ENCODE measurements at places on chromosomes 2 and 18. TPM values are rescaled to one million over a fixed set of nuclear protein-coding genes. Genes with fewer than 3 reads are reported as not detected.

DNAH7 gene
- total RNA-seq = not detected

GRCh38 chr2:62643100-62643471 lies 62.4 kb upstream of the EHBP1 start:
- DNase-seq = no peak

DNA sequence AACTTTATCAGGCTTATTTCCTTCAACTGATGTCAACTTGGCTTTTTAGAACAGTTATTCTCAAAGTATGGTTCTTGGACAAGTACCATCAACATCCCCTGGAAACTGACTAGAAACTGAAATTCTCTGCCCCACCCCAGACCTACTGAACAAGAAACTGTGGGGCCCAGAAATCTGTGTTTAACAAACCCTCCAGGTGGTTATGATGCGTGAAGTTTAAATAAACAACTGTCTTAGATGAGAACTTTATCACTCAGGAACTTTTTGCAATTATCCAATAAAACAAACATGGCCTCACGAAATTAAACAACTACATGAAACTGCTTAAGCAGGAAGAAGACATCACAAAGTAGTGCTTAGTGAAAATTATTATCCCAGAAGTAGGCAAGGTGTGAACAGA lies 4.4 kb downstream of the HIBCH start:
- DNase-seq = no peak

IL1R2 gene
- total RNA-seq = not detected

DNA sequence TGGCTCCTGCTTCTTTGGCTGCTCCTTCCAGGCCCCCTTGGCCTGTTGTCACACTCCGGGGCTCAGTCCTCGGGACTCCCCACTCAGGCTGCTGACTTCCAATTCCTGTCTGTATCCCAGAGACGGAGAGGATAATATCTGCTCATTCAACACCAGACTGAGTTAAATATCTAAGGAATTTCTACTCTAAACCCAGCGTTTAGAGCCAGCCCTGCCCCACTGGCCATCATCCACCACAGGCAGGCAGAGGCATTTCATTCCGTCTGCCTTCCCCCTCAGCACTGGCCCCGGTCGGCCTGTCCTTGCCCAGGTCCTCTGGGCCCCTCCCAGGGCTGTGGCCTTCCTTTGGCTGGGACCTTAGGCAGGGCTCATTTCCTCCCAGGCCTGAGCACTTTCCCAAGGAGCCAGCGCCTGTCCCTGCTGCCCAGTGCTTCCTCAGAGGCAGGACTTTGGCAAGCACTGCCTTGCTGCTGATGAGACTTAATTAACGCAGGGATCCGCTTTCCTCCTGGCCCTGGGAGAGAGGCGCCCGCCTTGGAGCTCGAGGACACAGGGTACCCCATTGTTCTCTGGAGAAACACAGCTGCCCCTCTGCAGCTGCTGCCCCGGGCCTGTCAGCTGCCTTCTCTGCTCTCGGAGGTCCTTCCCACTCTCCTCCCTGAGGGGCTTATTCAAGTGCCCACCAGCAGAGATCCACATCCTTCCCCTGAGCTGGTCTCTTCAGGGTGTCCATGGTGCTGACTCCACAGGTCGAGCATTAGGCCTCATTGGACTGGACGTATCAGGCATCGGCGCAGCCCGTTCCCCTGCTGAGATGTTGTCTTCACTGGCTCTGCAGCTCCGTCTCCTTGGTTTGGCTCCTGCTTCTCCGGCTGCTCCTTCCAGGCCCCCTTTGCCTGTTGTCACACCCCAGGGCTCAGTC lies 42.8 kb downstream of the ATOH8 start:
- no peak for DNase-seq

- no peak for DNase-seq
These were observed 96.7 kb downstream of the PMAIP1 start for GRCh38 chr18:59996370-59996966.

GRCh38 chr2:658426-658825 lies 18.8 kb downstream of the TMEM18 start:
- DNase-seq = no peak

DNA sequence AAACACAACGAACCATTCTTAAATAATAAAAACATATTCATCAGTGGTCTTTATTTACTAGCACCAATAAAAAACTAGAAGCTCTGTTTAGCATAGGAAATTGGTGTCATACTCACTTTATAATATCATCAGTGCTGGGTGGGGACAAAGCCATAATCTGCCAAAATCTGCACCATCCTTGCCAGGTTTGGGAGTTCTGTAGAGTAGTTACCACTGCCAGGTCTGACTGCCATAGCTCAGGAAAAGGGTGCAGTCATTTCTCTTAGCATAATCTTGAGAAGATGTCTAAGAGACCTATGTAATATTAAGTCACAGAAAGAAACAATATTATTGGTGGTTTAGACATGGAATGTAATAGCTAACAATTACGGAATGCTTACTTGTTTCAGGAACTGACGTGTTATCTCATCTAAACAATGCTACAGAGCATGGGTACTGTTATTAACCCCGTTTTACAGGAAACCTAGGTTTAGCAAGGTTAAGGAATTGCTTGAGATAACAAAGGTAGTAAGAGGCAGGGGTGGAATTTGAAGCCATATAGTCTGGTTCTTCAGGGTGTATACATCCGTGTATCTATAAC lies 1.6 kb upstream of the MARCHF7 start:
- no peak for DNase-seq

GRCh38 chr2:54465143-54465542 lies 9.0 kb downstream of the SPTBN1 start:
- no peak for DNase-seq

DNA sequence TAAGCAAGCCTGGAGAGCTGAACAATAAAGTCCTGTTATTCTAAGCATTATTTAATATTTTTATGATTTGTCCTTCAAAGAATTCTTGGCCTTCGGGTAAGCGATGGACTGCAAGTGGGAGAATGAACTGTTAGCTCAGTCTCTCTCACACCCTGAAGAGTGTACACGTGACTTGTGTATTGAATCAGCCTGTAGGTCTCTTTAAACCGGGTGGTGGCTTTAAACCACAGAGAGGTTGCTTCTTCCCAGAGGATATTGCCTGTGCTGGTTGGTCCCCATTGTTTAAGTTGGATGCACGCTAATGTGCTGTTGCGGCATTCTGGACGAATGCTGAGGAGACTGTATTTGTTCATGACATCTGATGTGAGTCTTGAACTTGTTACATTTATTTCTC lies 183.3 kb downstream of the LTBP1 start:
- no peak for DNase-seq

CXCR1 gene
- not detected for total RNA-seq

DNA sequence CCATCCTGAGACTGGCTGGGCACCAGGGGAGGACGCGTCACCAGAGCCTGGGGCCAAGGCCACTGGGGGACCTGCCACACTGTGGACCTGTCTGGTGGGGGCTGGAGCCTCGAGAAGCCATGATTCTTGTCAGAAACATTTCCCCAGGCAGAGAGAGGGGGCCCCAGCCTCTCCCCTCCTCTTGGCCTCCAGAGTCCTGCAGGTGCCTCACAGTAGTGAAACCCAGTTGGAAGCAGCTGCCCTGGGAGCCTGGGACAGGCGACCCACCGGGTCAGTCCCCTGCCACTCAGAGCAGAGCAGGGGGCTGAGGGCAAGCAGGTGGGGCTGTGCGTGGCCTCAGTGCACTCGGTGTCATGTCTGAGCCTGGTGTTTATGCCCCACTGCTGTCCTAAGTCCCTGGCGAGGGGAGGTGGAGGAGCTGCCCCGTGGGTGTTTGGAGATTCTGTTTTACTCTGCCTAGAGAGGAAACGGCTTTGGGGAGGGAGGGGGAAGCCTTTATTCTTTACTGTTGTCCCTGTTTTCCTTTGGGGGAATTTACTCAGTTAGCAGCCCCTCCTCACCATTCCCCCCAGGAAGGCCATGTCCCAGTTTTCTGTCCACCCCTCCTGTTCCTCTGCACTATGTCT lies 7.7 kb downstream of the OXER1 start:
- no peak for DNase-seq

DSG1 gene
- total RNA-seq = not detected

LBX2 gene
- total RNA-seq = not detected

DNA sequence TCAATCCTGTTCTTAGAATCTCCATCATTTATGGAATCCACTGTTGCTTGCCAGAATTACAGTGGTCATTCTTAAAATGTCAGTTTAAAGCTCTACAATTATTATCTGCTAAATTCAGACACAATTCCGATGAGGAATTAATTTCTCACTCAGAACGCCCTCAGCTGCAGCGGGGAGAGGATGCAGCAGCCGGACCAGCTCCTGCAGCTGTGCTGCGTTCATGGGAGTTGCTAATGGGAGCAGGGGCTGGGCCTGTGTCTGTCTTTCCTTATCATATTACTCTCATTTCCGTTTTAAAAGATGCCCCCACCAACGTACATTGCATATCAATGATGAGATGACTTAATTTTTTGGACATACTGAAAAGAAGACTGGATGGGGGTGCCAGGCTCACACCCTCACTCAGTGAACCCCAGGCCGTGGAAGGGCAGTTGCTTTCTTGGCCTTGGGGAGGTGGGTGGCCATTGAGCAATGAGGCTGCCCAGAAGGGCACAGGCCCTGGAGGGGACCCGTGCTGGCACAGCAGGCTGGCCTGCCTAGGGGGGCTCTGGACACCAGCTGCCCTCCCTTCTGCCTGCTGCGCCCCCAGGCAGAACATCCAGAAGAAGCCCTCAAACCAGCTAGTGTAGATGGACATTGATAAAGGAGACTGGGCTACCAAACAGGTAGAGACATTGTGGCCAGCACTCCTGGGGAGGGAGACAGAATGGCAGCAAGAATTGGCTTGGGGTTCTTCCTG lies 503.6 kb upstream of the MYT1L start:
- DNase-seq = no peak

DNA sequence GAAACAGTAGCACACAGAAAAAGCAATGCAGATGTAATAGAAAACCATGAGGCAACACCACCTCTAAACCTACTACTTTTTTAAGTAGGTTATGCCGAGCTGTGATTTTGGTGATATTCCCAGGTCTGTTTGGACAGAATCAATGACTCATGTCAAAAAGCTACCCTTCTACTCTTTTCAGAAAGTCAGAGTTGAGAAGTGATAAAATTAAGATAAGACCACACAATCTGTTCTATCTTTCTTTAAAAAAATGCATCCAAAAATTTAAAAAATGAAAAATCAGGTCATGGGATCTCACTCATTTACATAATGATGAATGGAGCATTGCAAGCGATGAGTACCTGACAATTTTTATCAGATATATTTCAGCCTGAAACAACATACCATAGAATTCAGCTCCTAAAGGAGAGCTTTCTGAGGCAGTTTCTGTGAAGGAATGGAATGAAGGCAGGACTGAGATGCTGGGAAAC lies 826.3 kb downstream of the BCL11A start:
- no peak for DNase-seq

DNA sequence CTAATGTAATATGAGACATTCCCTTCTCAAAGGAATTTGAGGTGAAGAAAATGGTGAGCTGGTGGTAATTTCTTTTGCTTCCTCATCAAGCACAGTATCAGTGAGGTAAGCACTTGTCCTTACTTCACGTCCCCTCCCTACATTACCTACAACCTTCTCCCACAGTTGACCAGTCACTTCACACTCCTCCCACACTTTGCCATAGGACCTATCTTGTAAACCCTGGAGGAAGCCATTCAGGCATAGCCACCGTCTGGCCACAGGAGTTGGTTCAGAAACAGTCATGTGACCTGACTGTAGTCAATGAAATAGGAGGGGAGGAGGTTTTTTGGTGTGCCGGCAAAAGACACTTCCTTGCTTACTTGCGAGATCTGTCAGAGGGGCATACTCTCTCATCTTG lies 12.1 kb downstream of the ACOXL start:
- DNase-seq = no peak

DNA sequence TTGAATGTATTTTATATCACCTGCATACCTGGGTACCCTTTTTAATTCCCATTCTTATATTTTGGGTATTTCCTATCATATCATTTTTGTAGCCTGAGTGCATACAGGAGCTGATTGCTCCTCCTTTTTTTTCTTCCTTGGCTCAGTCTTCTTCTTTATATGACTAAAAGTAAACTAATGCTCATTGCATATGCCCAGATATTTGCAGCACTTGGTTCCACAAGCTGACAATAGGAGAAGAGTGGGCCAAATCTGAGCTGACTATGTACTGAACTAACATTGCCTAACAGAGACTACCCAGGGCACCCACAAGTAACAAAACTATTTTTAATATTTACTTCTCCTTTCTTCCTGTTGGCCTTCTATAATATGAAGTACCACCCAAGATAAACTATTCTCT lies 131.7 kb upstream of the SPOPL start:
- no peak for DNase-seq

DNA sequence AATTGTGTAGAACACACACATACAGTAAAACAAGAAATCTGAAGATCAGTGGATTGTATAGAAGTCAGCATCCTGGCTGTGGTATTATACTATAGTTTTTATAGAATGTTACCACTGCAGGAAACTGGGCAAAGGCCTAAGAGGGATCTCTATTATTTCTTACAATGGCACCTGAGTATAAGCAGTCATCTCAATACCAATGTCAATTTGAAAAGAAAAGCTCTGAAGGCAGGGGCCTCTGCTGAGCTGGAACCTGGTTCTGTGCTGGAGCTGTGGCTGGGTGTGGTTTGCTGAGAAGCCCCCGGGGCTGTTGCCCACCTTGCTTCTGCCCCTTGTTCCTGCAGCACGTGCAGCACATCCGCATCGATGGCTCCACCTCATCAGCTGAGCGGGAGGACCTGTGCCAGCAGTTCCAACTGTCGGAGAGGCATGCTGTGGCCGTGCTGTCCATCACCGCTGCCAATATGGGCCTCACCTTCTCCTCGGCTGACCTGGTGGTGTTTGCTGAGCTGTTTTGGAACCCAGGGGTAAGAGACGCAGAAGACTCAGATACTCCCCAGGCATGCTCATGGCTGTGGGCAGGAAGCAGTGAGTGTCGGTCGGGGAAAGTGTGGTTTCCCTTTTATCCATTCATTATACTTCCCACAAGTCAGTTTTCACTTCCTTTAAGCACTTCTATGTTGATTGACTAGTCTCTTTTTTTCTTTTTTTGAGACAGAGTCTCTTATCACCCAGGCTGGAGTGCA lies 23.5 kb upstream of the RPL37A start:
- DNase-seq = no peak

GRCh38 chr18:27967913-27968824 lies 208.8 kb downstream of the CDH2 start:
- no peak for DNase-seq

PROKR1 gene
- total RNA-seq = not detected

- DNase-seq = peak; percentile 67
These were observed 44.1 kb downstream of the ANKMY1 start for GRCh38 chr2:240513549-240514287.

- no peak for DNase-seq
These were observed 739.1 kb upstream of the ZEB2 start for GRCh38 chr2:145258903-145259579.

GRCh38 chr2:124919296-124919695 lies 894.2 kb downstream of the CNTNAP5 start:
- DNase-seq = no peak

TUBA4B gene
- total RNA-seq = not detected

GAL3ST2 gene
- not detected for total RNA-seq

GPR39 gene
- not detected for total RNA-seq

GRCh38 chr2:183292028-183292427 lies 167.8 kb downstream of the NUP35 start:
- DNase-seq = no peak

DNA sequence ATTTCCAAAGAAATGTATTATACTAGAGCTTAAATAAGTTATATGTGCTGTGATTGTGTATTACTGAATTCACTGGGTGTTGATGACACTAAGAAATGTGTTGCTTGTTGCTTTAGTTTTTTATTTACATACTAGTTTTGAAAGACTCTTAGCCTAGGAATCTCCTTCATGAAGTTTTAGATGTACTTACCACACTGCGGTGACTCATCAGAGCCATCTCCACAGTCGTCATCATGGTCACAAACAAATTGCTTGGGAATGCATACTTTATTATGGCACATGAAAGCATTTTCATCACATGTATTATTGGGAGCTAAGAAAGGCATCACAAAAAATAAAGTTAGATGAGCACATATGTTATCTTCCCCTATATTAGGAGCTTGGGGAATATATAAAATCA lies 1624.2 kb downstream of the LRP1B start:
- no peak for DNase-seq
